EL (cell line): ENCODE measurements at places on chromosomes 11 and 22.

DNA sequence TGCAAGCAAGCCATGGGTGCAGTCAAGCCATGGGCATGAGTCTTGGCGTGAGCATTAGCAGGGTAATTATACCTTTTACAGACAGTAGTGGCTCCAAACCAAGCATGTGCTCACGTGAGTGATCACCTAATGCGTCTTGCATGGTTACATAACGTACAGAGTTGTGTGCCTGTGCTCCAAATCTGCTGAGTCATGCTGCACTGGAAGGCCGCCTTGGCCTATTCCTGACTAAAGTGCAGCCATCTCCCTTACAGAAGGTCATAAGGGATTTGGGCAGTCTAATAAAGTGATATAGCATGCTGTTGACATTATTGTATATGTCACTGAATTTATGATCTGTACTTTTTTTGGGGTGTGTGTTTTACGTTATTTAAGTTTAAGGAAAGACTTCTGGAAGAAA lies 102.4 kb downstream of the ARHGAP42 start:
- no peak for DNase-seq

GRCh38 chr22:22928666-22929380 lies 41.2 kb downstream of the IGLL5 start:
- DNase-seq: peak; percentile 20

GRCh38 chr11:62104816-62105653 lies 18.8 kb upstream of the INCENP start:
- peak; percentile 46 for DNase-seq

- no peak for DNase-seq
Observed at GRCh38 chr11:30006876-30007275, 10.0 kb downstream of the KCNA4 start.

DNA sequence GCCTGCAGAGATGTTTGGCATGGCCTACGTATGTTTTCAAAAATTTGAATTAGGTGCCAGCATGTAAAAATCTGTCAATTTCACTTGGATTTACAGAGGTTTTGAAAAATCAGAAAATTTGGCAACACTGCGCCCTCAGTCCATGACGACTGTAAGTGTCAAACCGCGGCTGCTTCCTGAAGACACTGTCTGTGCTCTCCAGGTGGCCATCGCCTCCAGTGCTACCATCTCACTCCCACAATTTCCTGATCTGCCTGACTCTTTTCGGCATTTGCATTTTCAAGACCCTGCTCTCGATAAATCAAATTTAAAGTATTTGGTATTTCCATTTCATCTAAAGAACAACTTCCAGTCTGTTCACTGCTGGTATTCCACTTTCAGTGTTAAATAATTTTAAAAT lies 34.6 kb downstream of the VSIG10L2 start:
- no peak for DNase-seq

DNA sequence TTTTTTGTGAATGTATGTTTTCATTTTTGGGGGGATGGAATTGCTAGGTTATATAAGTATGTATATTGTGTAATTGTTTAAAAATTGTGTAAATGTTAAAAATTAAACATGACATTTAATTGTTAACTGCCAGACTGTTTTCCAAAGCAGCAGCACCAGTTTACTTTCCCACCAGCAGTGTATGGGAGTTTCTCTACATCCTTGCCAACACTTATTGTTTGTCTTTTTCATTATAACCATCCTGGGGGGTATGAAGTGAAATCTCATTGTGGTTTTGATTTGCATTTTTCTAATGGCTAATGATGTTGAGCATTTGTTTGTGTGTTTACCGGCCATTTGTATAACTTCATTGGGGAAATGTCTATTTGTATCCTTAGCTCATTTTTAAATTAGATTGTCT lies 31.7 kb upstream of the RRAS2 start:
- no peak for DNase-seq
